ENCODE measurements at places on chromosomes 12 and 14.
A peak's percentile ranks its signal among the peaks of the same experiment; 100 is the strongest.

DNA sequence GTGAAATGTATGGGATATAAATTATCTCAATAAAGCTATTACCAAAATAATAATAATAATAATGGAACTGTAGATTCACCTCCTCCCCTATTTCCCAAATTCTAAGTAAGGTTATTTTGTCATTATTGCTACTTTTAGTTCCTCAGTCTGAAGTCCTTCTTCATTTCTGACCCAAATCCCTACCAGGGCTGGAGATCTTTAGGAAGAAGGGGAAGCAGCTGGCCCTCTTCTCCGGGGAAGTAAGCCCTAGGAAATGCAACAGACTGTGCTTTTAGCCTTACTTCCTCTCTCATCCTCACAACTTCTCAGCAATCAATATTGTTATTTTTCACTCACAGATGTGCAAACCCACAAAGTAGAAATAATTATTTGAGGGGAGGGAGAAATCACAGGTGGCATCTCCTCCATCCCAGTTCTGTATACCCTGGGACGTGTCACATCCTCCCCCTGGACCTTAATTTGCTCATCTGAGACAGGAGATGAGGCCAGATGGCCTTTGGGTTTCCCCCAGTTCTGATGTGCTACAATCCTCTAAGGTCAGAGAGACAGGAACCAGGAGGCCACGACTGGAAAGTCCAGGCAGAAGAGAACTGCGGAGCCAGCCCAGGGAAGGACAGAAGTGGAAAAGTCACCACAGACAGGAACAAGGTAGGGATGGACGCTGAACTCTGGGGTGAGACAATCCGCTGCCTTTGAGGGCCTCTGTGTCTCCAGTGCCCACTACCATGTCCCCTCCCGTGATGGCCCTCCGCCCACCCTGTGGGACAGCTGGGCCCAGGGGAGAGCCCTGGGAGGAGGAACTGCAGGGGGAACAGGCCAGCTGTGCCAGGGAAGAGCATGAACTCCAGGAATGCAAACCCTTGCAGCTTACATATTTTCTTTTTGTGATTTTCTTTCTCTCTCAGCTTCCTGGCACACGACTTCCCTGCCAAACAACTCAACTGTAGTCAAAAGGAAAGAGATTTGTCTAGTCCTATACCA lies 10.6 kb upstream of the TNFRSF1A start:
- DNase-seq = no peak

DNA sequence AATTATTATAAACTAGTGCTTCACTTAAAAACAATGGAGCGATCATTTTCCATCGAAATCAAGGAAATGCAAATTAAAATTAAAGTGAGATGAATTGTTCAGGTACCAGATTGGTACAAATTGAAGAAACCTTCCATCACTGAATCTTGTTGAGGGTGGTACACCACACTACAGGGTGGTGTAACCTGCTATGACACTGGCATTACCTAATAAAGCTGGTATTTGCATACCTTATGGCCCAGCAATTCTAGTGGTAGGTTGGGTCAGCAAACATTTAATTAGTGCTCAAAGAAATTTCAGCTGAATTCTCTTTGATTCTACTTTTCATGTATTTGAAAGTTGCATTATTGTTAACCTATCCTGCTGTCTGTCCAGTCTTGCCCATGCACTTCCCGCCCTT lies 9.2 kb downstream of the TIGAR start:
- no peak for DNase-seq

- no peak for DNase-seq
Observed at GRCh38 chr12:132415327-132416120, 74.4 kb upstream of the FBRSL1 start.

GRCh38 chr12:124035163-124035562 lies 62.1 kb downstream of the ZNF664 start:
- no peak for DNase-seq

GRCh38 chr14:96274122-96274521 lies 18.1 kb downstream of the BDKRB1 start:
- DNase-seq = no peak

DNA sequence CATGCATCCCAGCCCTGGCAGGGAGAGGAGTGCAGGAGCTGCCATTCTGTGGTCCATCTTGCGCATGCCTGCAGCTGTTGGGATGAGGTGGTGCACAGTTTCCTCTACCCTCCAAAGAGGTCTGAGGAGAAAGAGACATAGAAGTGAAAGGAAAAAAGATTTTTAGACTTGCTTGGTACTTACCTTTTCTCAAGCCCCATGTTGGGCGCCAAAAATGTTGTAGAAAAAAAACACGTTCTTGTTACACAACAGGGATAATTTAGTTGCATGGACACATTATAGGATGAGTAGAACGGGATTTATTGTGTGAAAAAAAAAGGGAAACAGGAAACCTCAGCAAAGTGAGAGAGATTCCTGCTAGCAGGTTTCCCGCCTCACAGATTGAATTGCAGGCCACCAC lies 244.4 kb upstream of the GARIN2 start:
- DNase-seq = no peak

GRCh38 chr14:80621701-80622100 lies 319.8 kb downstream of the CEP128 start:
- DNase-seq = no peak

- DNase-seq = no peak
Observed at GRCh38 chr14:54481695-54482094, 7.1 kb downstream of the GMFB start.

GRCh38 chr14:104086210-104086660 lies 735 bp downstream of the ASPG start:
- DNase-seq = no peak

- no peak for DNase-seq
Observed at GRCh38 chr14:104882325-104882973, 17.4 kb downstream of the CEP170B start.

- no peak for DNase-seq
Observed at GRCh38 chr12:128976120-128976738, 123.0 kb downstream of the GLT1D1 start.

DNA sequence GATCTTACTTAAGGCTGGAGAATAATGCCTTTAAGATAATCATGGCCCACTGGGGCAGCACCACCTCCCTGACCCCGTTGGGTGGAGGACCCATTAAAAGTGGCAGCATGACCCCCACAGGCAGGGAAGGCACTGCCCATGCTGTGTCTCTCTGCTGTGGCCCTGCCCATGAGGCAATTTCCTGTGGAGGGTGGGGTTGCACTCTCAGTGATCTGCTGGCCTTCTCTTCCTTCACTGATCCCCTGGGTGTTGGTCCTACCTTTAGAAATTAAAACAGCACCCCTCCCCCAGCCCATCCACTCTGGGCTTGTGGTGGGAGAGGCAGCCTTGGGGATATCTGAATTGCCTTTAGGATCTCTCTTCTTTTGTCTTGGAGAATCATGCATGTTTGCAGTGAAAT lies 17.3 kb downstream of the KLRK1 start:
- no peak for DNase-seq

DNA sequence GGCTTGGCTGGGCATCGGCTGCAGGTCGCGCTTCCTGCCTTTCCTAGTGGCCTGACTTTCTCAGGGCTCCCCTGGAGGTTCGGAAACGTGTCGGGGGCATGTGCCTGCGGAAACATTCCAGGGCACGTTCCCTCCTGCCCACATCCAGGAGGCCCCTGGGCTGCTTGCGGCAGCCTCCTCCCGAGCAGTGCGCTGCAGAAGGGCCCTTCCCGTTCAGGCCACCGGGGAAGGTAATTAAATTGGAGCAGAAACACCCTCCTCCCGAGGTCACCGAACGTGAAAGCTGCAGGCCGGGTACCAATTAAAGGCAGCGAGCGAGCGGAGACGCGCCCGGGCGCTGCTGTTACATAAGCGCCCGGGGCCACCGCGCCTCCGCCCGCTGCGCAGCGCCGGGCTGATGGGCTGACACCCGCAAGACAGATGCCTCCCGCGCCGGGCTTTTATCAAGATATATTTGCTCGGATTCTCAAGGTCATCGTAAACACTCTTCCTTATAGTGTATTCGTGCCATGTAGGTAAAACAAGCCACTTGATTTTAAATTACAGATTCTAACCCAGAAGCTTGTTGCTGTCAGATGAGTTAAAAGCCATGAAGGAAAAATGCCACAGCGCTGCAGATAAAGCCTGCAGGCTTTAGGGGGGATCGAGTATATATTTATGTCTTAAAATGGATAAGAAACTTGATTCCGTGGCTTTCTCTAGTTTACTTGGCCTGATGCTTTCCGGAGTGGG lies 31.4 kb downstream of the SSPN start:
- no peak for DNase-seq

DNA sequence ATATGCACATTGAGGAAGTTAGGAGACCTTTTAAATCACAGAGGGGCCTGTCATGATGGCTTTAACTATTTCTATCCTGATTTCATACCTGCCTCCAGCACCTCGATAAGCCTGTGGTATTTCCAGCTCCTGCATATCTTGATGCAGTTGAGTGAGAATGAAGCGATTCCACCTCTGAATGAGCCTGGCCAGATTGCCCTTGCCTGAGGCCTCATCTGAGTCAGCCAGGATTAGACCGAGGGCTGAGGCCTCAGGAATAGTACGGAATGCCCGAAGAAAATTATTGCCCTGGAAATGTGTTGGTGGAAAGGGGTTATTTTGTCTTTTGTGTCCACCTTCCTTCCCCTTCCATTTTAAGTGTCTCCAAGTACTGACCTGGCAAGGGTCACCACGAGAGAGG lies 8.4 kb upstream of the CNPY2 start:
- no peak for DNase-seq

GRCh38 chr12:101607894-101608293 lies 13.1 kb downstream of the MYBPC1 start:
- DNase-seq = no peak

- peak; percentile 47 for DNase-seq
Observed at GRCh38 chr12:53324113-53324778, 2.8 kb upstream of the AAAS start.

DNA sequence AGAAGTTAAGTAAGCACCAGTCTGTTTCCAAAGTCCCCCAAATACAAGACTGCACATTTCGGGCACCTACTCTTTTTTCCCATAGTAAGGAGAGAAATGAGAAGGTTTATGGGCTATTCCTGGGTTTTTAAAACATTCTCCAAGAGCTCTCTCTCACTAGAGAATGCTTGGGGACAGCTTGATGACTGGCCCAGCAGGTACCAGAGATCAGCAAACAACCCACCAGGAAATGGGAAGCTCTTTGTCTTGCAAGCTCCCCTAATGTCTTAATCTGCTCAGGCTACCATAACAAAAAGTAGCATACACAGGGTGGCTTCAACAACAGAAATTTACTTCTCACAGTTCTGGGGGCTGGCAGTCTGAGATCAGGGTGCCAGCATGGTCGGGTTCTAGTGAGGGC lies 41.8 kb upstream of the CRY1 start:
- DNase-seq = no peak

- no peak for DNase-seq
Observed at GRCh38 chr12:40551466-40551865, 140.8 kb upstream of the CNTN1 start.

DNA sequence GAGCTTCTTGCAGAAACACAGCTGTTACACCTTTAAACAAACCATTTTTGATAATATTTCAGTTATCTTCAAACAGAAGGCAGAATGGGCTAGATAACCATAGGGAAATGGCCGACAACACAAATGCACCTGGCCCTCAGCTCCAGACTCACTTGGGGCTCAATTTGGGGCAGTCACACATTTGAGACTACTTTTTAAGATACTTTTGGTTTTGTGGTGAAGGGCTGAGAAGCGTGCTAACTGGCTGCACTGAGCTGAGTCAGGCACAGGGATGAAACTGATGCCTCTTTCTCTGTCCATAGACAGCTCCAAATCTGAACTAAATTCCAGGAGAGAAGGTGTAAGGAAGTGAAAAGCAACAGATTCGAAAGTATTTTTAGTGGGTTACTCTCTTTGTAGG lies 18.5 kb upstream of the GRIP1 start:
- DNase-seq = no peak

DNA sequence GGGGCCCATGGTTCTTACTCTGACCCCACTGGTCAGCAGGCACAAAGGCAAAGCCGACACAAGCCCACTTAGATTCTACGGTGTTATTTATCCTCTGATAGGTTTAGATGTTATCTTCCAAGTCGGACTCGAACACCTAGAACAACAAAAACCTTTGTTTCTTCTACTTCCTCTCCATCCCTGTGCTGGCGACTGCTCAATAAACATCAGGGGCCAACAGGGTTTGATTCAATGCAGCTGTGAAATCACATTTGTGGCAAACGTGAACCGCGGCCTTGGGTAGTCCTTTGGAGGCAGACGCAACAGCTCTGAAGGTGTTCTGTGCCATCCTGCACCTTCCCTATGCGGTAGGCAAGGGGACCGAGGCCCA lies 87.2 kb downstream of the CHGA start:
- no peak for DNase-seq

GRCh38 chr12:116884871-116885270 lies 3.6 kb upstream of the HRK start:
- DNase-seq = no peak

DNA sequence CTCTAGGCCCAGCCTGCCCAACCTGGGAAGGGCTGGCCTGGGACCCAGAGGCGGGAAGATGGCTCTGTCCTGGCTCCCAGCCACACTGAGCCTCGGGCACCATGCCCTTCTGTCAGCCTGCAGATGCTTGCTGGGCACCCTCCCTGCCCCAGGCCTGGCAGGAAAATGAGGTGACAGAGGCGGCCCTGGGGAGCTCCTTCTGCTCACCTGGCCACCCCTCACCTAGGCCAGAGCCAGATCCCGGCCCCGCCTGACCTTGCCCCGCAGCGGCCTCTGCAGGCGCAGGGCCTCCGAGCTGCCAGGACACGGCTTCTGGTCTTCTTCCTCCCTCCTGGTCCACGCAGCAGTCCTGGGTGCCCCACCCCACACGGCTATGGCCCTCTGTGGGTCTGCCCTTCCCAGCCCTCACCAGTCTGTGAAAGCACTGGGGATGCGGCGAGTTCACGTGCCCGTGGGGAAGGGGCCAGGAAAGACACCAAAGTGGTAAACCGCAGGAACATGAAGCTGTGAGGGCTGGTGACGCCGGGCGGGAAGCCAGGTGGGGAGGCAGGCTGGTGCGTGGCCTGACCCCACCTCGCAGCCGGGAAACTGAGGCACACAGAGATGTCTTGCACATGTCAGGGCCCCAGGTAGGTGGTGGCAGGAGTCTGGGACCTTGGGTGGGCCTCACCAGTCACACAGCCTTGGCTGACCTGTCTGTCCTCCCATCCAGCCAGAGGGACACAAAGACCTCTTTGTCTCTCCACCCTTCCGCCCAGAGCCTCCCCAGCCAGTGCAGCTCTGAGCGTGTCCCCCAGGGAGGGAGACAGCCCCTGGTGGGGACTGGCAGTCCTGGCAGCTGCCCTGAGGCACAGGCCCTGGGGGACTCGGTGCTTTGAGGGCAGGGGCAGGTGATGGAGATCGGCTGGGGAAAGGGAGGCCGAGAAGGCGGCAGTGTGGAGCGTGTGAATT lies 12.8 kb downstream of the BAG5 start:
- no peak for DNase-seq
